Amniotic stem cell (primary cell): ENCODE measurements at places on chromosomes 6 and 20.

GRCh38 chr20:25592135-25592852 lies 7.0 kb upstream of the NINL start:
- no peak for DNase-seq

GRCh38 chr20:61134296-61135030 lies 117.6 kb upstream of the CDH4 start:
- no peak for DNase-seq

GRCh38 chr6:133787122-133787521 lies 101.8 kb upstream of the TCF21 start:
- DNase-seq, result no peak

GRCh38 chr6:110642711-110643110 lies 166.3 kb upstream of the SLC22A16 start:
- DNase-seq, result no peak

GRCh38 chr20:37388831-37389230 lies 42.9 kb downstream of the SRC start:
- no peak for DNase-seq

- no peak for DNase-seq
Observed at GRCh38 chr6:25769983-25770382, 15.4 kb downstream of the SLC17A4 start.

GRCh38 chr20:45523821-45524220 lies 8.4 kb upstream of the SPINT3 start:
- DNase-seq, result no peak

DNA sequence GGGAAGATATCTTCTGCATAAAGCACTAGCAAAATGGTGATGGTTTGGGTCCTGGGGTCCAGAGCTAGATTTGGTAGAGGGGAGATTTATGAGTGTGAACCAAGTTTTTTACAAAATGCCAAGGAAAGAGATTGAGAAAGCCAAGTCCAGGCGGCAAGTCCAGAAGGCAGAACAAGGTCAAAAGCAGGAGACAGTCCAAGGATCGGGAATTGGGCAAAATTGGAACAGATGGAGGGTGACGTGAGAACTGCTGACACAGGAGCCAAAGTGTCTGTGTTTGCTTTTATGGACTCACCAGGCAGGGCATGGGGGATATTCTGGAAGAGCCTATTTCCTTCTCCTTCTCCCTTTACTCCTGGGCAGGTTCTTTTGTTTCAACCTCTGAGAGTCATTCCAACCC lies 4.1 kb downstream of the NHLRC1 start:
- DNase-seq, result no peak

- no peak for DNase-seq
Observed at GRCh38 chr6:4145083-4145482, 9.7 kb upstream of the ECI2 start.

DNA sequence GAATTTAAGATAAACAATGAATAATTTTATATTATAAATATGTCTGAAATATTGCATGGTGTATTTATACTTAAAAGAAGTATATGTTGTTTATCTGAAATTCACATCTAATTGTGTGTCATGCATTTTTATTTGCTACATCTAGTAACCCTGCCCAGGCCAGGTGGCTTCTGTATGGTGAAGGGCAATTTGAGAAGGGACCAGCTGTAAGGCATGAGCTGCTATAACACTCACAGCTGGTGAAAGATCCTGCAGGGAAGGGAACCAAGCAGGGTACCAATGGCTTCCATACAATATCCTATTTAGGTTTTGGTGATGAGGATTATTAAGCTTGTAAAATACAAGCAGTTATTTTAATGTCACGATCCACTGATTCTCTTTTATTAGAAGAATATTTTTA lies 921.8 kb upstream of the GJE1 start:
- no peak for DNase-seq

DNA sequence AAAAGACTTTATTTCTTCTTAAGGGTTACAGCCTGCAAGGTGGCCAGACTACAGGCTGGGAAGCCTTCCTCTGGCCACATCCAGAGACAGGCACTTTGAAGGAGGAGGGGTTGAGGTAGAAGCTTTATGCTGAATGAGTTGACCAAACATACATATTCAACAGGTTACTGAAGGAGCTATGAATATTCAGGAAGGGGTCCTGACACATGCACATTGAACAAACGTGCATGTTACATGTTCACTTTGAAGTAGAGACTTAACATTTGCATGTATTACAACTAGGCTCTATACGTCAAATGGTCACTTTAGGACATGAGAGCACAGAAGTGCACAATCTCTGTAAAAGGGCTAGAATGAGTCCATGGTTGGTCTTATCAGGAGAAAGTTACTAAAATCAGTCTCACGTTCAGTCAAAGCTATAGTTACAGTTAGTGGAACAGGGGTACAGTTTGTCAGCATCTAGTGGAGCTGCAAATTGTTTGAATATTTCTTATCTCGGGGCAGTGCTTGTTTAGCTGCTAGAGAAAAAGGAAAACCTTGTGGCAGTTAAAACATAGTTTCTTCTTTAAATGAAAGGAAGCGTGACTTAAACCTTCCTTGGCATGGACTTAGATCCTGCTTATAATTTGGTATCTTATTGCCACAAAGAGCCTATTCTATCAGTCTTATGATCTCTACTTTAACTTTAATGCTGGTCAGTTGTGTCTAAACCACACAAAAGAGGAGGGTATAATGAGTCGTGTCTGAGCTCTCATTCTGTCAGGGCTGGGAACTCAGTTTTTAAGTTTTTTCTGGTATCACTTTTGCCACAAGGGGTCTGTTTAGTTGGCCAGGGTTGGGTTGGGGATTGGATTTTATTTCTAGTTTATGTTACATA lies 4.6 kb upstream of the ZSCAN9 start:
- no peak for DNase-seq

GRCh38 chr20:6697228-6697972 lies 70.1 kb upstream of the BMP2 start:
- no peak for DNase-seq

GRCh38 chr20:58667975-58668374 lies 16.9 kb downstream of the STX16 start:
- no peak for DNase-seq

GRCh38 chr6:156857573-156857972 lies 80.4 kb downstream of the ARID1B start:
- DNase-seq, result no peak

DNA sequence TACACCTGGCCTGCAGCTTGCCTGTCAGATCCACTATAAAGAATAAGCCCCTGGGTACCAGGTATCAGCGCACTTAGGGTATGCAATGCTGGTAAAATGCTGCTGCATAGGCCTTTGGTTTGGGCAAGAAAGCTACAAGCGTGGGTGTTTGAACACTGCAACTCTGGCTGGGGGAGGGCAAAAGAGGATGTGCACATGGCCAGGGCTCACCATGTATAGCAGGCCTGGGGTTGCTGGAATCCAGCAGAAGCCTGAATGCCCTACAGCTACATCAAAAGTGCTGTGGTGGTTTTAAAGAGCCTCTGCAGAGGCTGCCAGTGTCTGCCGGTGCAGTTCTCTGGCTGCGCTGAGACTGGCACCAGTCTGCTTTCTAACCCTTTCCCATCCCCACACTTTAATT lies 51.7 kb downstream of the UQCC1 start:
- DNase-seq, result no peak

DNA sequence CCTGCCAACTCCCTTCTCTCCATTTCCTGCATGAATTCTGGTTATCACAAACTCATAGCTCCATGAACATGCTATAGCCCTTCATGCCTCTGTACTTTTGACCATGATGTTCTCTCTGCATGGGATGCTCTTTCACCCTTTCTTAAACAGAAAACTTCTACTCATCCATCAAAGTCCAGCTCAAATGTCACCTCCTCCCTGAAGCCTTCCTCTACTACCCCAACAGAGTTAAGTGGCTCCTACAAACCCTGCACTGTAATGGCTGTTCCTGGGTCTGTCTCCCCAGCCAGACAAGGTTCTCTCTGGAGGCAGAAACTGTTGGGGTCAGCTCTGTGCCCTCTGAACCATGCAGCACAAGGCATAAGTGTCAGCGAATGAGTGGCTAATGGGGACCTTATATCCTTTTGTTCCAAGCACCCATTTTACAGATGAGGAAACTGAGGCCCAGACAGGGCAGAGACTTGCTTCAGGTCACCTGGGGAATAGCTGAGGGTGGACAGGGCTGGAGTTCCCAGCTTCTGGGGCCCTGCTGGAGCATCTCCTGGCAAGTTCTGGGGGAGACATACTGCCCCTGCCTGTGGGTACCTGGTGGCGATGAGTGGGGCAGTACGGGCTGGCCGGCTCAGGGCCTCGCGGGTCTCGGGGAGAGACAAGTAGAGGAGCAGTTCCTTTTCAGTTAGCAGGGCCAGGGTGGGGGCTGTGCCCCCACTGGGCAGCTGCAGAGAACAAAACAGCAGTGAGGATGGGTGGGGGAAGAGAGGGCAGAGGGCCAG lies 10.6 kb upstream of the CDK5RAP1 start:
- DNase-seq, result no peak

- no peak for DNase-seq
Observed at GRCh38 chr20:8375898-8376297, 243.8 kb downstream of the PLCB1 start.

GRCh38 chr6:131122516-131122915 lies 12.8 kb upstream of the AKAP7 start:
- no peak for DNase-seq

DNA sequence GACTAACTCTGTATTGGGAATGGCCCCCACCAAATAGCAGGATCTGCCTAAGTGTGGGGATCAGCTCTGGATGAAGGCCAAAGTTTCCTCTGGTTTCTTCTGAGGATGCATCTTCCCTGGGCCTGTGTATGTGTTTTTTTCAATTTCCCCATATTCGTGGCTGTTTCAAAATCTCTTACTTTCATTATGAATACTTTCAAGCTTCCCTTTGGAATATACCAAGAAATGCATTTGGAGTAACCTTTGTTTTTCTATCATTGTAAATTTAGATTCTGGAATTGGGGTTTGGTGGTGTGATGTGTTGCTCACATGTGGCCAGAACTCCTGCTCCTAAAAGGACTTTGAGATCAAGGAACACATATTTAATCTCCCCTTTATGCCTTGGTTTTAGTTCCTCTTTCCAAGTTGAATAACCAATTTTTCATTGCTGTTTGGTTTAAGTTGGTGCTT lies 8.4 kb downstream of the ENTPD6 start:
- DNase-seq, result no peak

DNA sequence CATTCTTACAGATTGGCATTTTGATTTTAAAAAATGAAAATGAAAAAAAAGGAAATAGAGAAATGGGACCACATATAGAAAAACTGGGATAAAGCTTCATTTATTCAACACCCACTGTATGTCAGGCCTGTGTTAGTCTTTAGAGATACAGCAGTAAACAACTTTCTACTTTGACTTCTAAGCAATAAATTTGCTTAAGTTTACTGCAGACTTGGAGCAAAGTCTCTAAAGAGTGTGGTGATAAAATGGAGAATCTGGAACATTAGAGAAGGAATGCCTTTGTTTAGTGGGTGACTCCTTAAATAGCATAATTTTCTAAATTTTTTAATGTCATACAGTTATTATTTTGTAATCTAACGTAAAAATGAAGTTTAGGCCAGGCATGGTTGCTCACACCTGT lies 80.7 kb upstream of the CNKSR3 start:
- DNase-seq, result no peak

DNA sequence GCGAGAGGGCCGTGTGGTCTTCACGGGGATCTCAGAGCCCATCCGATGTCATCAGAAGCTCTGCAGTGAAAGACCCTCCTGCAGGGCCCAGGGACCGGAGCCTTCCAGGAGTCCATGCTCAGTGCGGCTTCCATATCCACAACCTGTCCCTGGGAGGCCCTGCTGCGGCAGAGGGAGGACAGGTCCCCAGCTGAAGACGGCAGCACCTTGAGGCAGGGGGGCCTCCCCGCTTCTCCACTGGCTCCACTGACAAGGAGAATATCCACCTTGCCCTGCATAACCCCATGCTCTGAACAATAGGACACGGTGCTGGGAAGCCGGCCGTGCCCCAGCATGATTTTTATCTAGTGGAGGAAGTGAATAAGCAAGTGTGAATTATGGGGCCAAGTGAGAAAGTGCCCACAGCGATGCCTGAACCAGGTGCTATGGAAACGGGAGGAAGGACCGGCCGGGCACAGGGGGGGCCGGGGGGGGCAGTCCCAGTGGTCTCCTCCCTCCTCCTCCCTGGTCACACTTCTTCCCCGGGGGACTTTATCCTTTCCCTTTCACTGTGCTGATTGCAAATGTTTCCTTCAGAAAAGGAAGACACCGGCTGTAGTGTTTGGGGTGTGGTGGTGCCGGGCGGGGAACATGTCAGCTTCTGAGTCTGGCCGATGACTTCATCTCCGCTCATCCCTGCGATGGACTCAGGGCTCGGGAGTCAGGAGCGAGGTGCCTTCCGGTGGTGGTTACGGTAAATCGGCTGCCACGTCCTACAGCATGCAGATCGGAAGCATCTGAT lies 225.1 kb downstream of the ERMARD start:
- DNase-seq, result no peak

DNA sequence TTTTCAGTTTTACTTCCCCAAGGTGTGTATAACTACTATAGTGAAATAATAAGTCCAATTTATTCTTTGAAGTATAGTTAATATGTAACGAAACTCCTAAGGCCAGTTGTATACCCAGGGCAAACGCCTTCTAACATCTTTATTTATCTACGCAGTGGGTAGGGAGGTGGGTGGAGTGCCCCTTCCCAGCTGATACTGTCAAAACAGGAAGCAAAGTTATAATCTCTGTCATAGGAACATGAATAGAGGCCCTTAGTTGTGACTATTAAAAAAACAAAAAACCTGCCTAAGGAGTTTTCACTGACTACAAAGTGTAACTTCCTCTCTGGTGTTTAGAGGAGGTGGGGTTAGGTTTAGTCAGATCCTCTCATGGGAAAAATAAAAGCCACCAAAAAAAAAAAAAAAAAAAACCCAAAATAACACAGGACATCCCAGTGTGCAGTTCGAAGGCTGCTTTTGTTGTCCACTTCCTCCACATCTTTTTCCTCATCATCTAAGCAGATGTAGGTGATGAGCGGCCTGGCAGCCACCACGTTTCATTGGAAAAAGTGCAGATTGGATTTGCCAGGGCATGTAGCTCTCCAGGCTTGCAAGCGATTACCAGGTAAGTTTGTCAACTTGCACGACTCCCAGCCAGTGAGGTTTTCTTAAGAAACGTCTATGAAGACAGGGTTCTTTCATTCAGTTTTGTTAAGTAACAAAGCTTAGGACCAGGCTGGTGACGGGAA lies 58.7 kb downstream of the UTRN start:
- DNase-seq, result no peak

DNA sequence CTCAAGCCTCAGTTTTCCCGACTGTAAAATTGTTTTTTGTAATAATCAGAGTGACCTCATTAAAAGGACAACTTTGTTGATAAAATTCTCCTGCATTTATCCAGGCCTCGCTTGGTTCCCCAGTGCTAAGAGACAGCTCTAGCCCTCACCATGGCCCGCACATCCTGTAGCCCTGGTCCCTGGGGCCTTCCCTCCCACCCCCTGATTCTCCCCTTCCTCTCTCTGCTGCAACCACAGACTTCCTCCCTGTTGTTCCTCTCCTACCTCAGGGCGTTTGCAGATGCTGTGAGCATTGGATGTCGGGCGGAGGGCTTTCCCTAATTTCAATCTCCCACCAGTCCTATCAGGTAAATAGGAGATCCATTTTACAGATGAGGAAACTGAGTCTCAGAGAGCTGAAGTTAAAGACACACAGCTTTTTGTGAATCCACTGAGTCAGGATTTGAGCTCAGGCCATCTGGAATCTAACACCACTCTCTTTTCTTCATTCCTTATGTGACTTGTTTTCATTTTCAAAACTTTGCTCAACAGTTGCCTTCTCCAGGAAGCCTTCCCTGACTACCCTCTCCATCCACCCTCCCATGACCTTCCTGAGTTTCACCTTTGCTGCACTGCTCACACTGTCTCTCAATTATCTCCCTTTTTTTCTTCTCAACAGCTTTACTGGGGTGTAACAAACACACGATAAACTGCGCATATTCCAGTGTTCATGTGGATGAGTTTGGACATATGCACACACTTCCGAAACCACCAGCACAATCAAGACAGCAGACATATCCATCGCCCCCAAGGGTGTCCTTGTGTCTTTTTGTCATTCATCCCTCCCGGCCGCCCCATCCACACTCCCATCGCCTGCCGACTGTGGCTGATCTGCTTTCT lies 107.1 kb downstream of the CEBPB start:
- no peak for DNase-seq
